ENCODE measurements at places on chromosomes 7 and 10.

DNA sequence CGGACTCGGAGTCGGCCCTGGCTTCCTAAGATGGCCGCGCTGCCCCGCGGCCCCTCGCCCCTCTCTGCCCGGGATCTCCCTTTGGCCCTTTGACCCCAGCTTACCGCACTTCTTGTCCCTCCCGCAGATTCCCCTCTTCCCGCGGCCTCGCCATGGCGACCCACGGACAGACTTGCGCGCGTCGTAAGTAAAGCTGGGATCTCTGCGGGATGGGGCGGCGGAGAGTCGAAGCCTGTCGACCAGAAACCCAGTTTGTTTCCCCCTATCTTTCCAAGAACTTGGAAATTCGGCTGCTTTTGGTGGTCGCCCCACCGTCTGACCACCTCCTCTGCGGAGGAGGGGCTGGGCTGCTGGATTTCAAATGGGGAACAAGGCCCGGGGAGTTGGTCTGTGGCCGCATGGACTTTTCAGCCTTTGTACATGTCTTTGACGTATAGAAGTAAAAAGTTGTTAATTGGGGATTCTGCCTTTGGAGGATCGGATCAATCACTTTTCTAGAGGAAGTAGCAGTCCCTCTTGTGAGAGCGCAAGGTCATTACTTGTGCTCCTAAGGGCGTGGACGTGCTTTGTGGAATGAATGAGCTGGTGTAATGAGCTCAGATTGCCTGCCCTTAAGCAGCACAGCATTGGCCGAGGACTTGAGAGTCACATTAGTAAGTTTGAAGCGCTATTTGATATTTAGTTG, 553 bp downstream of the VDAC2 start:
- DNase-seq, result peak; percentile 70

- no peak for DNase-seq
These were observed 596.6 kb downstream of the CNTNAP2 start for GRCh38 chr7:146713205-146713604.

- DNase-seq, result peak; percentile 100
These were observed 100.2 kb downstream of the ATXN7L1 start for GRCh38 chr7:105776068-105776790.

- no peak for DNase-seq
These were observed 45.5 kb upstream of the RNF148 start for GRCh38 chr7:122748195-122748594.

GRCh38 chr10:19970256-19970655, 154.0 kb downstream of the PLXDC2 start:
- no peak for DNase-seq

- peak; percentile 52 for DNase-seq
These were observed 91.5 kb downstream of the LYZL2 start for GRCh38 chr10:30538086-30538485.

- DNase-seq, result peak; percentile 52
These were observed 46.1 kb downstream of the CABCOCO1 start for GRCh38 chr10:61708846-61709245.

GRCh38 chr7:64887756-64888508, 15.1 kb upstream of the ZNF273 start:
- no peak for DNase-seq

DNA sequence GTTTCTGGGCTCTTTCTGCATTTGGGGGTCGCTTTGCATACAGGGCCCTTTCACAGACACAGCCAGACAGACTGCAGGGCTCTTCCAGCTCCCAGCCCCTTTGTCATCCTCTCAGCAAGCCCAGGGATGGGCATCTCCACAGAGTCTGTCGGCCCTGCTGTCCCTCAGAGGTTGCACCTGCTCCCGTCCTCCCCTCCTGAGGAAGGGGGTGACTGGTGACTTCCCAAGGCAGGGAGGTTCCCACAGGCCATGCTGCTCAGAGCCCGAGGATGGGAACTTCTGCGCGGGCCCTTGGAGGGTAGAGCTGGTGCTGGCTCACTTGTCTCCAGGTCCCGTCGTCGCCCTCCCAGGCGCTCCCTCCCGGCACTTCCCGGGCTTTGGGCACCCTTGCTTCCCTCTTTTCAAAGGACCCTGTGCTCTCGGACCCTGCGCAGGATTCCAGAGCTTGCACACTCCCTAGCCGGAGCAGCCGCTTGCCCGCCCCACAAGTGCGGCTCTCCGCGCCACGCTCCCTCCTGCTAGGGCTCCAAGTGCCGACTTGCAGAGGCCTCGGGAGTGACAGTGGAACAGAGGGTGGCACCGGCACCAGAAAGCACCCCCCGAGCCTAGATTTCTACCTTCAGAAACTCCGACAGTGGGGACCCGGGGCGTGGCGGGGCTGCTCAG, 152.5 kb downstream of the PRKAG2 start:
- DNase-seq, result no peak

DNA sequence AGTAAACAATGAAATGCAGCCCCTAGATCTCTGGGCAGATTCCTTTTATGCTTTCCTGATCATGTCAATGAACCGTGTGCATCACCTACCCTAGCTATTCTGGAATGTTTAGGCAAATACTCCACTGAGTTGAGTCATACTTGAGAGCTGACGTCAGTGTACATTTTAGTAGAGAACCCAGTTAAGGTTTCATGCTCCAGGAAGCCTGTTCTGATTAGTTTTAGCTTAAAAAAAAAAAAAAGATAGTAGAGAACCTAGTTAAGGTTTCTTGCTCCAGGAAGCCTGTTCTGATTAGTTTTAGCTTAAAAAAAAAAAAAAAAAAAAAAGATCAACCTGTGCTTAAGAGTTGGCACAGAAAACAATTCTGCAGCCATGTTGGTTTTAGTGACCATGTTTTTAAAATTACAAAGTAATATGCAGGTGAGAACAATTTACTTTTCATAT, 3.7 kb upstream of the MCU start:
- peak; percentile 94 for DNase-seq

- DNase-seq, result peak; percentile 35
These were observed 140.8 kb downstream of the ETV1 start for GRCh38 chr7:13848681-13849131.

DNA sequence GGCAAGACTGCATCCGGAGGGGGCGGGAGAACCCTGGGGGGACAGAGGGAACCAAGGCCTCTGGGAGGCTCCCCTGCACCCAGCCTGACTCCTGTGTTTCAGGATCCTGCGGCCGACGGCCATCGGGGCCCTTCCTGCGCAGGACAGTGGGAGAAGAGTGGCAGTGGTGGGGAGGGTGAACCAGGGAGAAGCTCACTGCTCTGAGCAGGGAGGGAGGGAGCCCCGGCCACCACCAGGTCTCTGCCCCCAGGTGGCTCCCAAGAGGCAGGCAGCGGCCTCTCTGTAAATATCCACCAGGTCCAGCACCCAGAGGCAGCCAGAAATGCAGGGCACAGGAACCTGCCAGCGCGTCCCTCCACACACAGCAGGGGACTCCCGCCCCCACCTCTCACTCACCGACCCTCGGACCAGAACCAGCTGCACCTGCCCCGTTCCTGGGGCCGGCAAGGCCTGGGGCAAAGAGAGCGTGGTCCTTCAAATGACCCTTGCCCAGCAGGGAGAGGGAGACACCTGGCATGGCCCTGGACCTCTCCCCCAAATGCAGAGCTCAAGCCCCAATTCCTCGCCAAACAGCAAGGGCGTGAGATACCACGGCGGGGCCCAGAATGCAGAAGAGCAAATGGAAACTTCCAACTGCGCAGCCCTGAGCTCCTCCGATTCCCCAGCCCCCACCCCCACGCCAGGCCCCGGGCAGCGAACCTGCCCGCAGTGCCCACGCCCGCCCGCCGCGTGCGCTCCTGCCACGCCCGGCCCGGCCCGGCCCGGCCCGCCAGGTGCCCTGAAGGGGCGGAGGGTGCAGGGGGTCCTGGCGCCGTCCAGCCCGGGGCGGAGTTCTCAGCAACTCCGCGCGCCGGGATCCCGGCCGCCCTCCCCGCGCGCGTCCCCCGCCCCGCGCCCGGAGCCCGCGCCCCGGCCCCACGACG, 805 bp downstream of the RASGEF1A start:
- DNase-seq, result no peak

GRCh38 chr7:113217314-113217713, 99.0 kb upstream of the SMIM30 start:
- DNase-seq, result no peak

DNA sequence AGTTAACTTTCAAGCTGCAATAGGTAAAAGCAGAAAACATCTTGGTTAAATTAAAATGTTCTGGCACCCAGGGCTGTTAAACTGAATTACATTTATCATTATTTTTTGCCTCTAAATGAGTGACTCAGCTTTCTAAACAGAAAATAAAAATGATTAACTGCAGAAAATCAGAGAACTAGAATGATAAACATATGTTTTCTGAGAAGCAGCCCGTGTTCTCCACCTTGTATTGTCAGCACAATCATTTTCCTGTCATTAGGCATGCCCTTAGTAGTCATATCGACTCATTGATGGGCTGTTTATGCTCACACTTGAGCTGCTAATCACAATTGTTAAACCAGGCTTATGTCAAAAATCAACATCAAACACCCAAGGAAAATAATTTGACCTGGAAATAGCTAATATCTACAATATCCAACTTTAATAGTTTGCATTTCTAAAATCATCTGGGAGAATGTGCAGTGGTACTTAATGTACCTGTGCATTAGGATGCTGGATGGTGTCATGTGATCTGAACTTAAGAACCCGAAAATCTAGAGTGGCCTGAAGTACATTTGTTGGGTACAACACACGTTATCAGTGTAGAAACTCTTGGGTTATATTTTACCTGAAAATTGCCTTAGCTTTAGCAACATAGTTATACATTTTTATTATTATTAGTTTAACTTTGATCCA, 2.3 kb downstream of the MDFIC start:
- no peak for DNase-seq

DNA sequence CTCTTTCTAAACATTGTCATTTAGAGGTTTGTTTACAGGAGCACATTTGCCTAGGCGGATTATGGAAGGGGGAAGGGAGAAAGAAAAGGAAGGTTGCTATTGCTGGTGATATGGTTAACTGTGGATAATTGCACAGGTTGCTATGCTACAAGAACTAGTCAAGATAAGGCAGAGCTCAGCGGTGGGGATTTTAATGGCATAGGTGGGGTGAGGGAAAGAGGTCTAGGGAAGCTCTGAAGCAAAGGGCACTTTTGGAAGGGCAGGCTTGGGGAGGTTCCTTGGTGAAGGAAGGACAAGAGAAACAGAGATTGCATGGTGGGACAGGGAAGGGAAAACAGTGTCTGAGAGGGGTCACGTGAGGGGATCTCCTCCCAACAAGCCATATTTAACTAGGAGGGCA, 19.5 kb downstream of the HYAL4 start:
- DNase-seq, result no peak

DNA sequence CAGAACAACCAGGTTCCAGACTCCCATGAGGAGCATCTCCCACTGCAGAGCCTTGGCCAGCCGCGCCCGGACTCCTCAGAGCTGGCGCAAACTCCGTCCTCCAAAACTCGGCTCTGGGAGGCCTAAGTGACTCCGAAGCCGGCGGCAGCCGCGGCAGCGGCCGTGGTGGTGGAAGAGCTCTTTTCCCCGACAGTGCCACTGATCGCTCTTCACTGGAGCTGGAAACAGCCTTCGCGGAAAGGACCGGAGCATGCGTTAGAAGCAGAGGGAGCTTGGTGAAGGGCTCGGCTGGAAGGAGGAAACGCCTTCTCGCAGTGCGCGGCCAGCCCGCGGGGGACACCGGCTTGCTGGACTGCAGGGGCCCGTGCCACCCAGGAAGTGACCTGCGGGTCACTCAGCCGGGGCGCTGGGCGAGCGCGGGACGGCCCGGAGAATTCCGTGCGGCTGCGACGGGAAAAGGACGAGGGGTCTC, 5.0 kb upstream of the HOXA13 start:
- peak; percentile 18 for DNase-seq

DNA sequence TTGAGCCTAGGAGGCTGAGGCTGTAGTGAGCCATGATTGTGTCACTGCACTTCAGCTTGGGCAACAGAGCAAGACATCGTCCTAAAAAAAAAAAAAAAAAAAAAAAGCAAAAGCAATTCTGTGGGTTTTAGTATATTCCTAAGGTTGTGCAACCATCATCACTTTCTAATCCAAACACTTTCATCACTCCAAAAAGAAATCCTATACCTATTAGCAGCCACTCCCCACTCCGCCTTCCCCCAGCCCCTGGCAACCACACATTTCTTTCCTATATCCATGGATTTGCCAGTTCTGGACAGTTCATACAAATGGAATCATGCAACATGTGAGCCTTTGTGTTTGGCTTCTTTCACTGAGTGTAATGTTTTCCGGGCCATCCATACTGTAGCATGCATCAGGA, 20.4 kb downstream of the ZAN start:
- no peak for DNase-seq

DNA sequence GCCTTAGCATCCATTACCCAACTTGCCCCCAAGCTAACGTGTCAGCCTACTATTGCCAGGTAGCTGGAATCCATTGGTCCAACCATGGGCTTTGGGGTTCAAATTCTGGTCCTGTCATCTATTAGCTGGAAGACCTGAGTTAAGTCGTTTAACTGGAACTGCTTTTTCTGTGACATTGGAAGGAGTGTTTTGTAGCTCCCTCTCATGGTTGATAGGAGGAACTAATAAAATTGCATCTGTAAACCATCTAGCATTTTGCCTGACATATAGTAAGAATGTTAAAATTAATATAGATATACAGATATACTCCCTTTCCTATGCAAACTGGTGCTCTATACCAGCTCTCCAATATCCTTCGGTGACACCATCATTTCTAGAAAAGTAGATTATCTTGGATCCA, 23.8 kb upstream of the SLF2 start:
- no peak for DNase-seq

- no peak for DNase-seq
These were observed 107.4 kb upstream of the RHOBTB1 start for GRCh38 chr10:61051344-61051743.

- peak; percentile 1 for DNase-seq
These were observed 747.3 kb upstream of the CELF2 start for GRCh38 chr10:10270126-10271050.

GRCh38 chr7:138138244-138138643, 62.0 kb downstream of the AKR1D1 start:
- DNase-seq, result no peak

- no peak for DNase-seq
These were observed 752 bp upstream of the ABCA13 start for GRCh38 chr7:48170506-48170905.

DNA sequence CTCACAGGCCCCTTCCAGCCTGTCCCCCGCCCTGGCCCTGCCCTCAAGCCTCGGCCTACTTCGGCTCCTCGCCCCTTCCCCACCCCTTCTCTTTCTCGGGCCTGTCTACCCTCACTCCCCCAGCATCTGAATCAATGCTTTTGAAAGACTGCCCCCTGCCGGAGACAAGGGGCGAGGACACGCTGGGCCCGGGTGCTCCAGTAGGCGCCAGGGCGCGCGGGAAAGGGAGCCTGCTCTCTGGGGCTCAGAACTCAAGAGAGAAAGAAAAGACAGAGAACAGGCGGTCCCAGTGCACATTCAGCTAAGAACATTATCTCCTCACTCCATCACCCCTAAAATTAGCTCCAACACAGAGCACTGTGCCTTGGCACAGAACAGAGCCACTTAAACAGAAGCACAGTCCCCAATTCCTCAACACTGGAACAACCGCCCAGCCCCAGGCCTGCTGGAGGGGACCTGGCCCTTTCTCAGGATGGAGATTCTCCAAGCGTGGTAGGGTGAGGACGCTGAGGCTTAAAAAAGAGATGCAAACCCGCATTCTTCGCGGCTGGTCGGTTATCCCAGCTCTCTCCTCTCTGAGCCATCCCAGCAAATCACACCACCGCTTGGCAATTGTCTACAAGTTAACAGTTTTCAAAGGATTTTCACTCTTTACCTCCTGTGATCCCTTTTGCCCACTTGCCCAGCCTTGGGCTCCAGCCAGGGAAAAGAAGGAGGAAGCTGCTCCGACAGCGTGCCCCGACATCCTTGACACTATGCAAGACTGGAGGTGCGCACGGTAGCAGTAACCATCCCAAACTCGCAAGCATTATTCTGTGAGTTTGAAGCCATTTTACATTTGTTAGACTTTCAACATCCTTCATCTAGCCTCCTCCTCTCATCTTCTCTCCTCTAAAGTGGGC, 2.1 kb downstream of the GIGYF1 start:
- DNase-seq, result peak; percentile 67

GRCh38 chr7:119572132-119572531, 700.8 kb upstream of the KCND2 start:
- DNase-seq, result no peak

All from fibroblast of skin of back (primary cell).